ENCODE measurements at places on chromosomes 7 and 10.
A peak's percentile ranks its signal among the peaks of the same experiment; 100 is the strongest.

DNA sequence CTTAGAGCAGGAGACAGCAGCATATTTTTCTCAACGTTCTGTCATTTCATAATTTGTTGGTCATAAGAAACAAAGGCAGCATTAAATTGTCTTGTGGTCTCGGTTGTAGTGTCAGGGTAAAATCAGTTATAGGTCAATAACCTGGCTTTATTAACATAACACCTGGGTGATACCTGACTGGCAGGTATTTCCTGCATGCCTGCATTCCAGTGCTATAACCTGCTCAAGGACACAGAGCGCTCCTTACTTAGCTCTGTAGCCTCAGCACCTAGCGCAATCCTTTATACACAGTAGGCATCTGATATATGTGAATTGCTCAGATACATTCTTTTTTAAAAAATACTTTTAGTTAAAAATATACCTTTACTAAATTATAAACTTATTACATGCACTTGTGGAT is 38.9 kb upstream of the PRKG1 start:
- DNase-seq, result no peak

DNA sequence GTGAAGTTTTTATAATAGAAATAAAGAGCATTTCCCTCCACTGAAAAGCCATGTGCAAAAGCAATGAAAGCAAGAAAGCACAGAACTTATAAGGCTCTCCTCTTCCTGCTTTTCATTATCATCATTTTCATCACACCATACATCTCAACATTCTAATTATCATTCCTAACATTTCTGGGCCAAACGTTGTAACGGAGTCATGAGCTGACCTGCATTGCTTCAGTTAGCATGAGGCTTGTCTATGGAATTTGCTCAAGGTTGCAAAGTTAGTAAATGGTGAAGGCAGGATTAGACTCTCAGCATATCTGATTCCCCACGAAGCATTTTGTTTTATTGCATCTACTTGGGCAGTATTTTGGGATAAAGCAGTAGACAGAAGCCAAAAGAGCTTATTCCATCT is 11.4 kb downstream of the SCIN start:
- DNase-seq, result no peak

GRCh38 chr7:93392984-93393383 is 160.8 kb downstream of the VPS50 start:
- no peak for DNase-seq

DNA sequence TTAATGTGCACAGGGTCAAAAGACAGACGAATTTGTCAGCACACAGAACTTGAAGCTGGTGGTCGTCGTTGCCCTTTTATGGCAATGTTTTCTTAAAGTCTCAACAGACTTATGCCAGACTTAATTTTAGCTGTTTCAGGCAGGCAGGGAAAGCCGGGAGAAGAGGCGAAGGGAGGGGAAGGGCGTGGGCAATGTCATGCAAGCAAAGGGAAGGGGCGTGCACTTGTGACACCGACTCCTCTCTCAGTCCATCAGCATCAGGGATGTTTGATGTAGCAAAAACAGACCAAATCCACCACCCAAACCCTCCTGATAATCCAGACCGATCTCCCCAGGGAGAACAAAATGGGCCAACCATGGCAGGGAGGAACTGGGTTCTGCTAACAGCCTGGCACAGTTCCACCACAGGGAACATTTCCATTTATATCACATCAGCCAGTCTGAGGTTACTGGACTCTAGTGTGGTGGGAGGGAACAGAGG is 118.1 kb upstream of the RHEB start:
- peak; percentile 28 for DNase-seq

GRCh38 chr10:50990568-50991455 is 83.5 kb upstream of the PRKG1 start:
- peak; percentile 92 for DNase-seq

- no peak for DNase-seq
These were observed 277.4 kb upstream of the KLF14 start for GRCh38 chr7:131011432-131011742.

- no peak for DNase-seq
These were observed 72.5 kb upstream of the CTBP2 start for GRCh38 chr10:125232841-125233240.

GRCh38 chr7:112104120-112104519 is 102.1 kb downstream of the DOCK4 start:
- no peak for DNase-seq

DNA sequence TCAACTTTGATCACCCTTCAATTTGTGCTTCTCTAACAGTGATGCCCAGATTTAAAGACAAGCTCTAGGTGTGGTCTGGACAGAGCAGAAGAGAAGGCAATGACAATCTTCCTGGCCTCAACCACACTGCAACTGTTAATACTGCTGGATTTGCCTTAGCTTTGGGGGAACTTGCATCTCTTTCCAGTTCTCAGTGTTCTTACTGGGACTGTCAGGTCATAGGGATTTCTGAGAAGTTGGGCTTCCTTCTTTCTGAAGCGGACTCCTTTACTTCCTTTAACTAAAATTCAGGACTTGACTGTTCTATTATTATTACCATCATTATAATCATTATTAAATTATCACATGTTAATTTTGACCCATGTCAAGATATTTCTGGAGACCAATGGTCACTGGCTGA is 80.8 kb downstream of the OSBPL3 start:
- no peak for DNase-seq

DNA sequence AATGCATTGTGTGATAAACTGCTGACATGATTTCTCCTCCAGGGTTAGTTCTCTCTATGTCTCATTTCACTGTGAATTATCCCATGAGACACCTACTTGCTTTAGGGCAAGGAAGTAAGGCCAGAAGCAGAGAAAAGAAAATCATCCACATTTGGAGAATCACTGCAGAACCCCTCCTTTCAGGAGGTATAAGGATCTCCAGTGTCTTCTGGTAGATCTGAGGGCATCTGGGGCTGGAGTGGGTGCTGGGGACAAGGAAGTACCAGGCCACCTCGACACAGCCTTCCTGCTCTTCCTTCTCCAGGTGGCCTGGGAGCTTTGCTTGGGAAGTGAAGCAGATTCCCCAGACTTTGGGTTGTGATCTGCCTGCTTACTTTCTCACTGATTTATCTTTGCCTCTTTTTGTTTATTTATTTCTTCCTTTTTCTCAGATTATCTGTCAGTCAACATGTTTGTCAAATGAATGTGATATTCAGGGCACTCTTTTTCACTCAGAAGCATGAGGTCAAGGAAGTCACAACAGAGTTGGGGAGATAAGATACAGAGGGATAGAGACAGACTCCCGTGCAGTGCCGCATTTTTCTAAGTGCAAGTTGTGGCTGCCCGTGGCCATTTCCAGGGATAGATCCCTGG is 12.4 kb upstream of the CAMK2G start:
- peak; percentile 36 for DNase-seq

DNA sequence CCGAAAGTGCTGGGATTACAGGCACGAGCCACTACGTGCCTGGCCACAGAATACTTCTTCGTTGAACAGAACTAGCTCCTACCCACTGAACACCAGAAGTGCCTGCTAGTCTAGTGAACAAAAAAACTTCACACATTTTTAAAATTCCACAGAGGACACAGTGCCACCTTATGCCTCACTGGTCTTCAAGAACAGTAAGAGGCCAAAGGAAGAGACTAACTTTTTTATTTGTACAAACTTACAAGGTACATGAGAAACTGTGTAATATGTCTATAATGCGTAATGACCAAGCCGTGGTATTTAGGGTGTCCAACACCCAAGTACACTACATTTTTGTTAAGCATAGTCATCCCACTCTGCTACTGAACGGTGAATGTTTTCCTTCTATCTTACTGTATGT is 144.4 kb upstream of the PTER start:
- DNase-seq, result no peak

GRCh38 chr7:30185496-30185895 is 50.7 kb downstream of the MTURN start:
- no peak for DNase-seq

- peak; percentile 62 for DNase-seq
These were observed 6.5 kb downstream of the BLVRA start for GRCh38 chr7:43764807-43765491.

GRCh38 chr10:8174762-8175161 is 120.3 kb downstream of the GATA3 start:
- no peak for DNase-seq

DNA sequence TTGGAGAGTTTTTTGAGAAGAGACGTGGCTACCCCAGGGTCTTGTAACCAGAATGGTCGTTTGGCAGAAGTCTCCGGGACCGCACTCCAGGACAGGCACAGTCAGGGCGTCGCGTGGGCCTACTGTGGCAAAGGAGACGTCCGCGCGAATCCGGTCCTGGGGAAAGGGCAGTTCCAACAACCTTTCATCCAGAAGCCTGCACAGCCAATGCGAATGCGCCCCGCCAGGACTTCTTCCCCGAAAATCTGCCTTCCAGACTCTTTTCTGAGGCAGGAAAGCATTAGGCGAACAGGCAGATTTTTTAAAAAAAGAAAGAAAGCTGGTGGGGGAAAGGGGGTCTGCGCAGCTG is 2.0 kb downstream of the HPSE2 start:
- peak; percentile 1 for DNase-seq

GRCh38 chr10:49598986-49599385 is 11.1 kb upstream of the SLC18A3 start:
- DNase-seq, result no peak

GRCh38 chr7:148481971-148482626 is 108.5 kb upstream of the C7orf33 start:
- DNase-seq, result no peak

GRCh38 chr7:71843676-71844075 is 568.5 kb downstream of the CALN1 start:
- no peak for DNase-seq

GRCh38 chr7:139914306-139915267 is 85.5 kb downstream of the TBXAS1 start:
- DNase-seq, result peak; percentile 71

GRCh38 chr10:50469778-50470193 is 154.0 kb downstream of the SGMS1 start:
- peak; percentile 30 for DNase-seq

- DNase-seq, result peak; percentile 85
These were observed 355.7 kb upstream of the AKR1E2 start for GRCh38 chr10:4470231-4470835.

- no peak for DNase-seq
These were observed 179.4 kb downstream of the CACNA2D1 start for GRCh38 chr7:82263920-82264782.

DNA sequence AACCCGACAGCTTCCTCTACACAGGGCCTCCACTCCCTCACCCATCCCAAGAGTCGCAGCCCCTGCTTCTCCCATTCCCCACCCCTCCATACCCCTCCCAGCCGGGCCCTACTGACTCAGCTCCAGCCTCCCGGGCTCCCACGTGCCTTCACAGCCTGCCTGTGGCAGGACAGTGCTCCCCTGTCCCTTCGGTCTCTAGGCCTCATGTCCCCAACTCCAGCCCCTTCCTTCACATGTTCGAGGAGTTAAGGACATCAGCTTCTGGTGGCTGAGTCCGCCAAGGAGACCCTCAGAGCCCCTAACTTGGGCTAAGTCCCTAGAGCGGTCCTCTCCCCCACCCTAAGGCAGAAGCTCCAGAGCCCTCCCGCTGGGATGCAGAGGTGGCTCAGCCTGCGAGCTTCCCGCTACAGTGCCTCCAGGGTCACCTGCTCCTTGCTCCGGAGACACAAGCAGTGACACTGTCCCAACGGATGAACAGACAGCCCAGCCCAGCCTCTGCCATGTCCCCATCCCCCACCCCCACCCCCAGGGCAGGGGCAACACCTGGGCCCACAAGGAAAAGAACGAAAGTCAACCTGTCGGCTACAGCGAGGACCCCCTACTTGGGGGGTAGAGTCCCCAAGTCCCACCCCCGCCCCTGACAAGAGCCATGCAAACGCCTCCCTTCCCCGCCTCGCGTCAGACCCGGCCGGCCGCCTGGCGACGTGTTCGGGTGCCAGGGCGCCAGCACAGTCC is 716 bp downstream of the SMARCD3 start:
- no peak for DNase-seq

DNA sequence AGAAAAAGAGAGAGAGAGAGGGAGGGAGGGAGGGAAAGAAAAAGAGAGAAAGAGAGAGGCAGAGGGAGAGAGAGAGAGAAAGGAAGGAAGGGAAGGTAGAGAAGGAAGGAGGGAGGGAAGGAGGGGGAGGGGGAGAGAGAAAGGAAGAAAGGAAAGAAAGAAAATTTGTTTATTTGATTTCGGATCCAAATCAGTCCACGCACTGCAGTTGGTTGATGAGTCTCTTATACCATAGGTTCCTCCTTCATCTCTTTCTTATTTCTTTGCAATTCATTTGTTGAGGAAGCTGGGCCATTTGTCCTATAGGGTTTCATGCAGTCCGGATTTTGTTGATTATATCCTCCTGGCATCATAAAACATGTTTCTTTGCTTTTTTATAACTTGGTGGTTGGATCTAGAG is 34.4 kb downstream of the AIFM2 start:
- no peak for DNase-seq

GRCh38 chr7:46679671-46680070 is 758.6 kb upstream of the IGFBP3 start:
- DNase-seq, result no peak

DNA sequence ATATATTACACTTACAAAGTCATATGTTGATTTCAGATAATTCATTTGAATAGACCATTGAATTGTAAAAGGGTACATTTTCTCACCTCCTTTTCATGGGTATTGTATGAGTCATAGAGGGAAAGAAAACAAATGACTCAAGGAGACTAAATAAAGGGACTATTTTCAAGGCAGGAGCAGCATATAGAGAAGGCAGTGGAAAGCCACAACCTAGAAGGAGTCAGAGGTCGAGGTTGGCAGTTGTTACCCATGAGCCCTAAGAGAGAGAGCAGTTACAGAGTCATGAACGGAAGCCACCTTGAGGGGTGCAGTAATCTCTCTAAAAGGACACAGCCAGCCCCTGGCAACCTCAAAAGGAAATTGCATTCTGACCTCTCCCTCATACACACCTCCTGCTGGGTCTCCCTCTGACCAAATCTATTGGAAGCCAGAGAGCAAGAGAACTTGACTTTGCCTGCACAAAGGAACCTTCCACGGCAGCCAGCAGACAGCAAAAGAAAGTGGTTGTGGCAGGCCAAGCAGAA is 137.9 kb downstream of the GRM8 start:
- no peak for DNase-seq

DNA sequence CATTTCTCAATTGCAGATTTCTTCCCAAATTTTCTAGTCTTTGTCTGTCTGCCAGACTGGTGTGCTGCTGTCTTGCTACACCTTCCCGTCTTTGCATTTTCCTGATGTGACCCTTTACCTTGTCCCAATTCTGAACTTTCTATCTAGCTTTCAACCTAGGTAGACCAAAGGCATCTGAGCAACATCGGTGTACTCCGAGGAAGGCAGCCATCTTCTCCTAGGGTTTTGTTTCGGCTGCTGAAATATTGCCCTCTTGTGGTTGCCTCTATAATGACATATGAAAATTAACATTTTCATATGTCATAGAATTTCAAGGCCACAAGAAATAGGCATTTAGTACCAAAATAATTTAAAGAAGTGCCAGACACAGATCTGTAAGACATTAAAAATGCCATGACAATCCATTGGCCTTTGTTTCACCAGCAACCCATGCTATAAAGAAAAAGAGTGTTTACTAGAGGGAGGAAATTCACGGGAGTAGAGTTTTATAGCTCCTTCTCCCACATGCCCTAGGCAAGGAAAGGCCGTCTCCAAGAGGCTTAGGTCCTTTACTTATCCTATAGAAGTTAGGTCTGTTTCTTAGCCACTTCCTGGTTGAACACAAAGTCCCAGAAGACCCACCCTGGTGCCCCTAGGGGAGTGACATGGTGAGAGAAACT is 23.4 kb downstream of the OR9A2 start:
- peak; percentile 69 for DNase-seq

All from cardiac fibroblast (primary cell).